Activated T-cell treated with anti-CD3 and anti-CD28 coated beads, Interleukin-2, amount 50 U/mL, for 1 hour (primary cell): ENCODE measurements at places on chromosomes 3 and 15.

DNA sequence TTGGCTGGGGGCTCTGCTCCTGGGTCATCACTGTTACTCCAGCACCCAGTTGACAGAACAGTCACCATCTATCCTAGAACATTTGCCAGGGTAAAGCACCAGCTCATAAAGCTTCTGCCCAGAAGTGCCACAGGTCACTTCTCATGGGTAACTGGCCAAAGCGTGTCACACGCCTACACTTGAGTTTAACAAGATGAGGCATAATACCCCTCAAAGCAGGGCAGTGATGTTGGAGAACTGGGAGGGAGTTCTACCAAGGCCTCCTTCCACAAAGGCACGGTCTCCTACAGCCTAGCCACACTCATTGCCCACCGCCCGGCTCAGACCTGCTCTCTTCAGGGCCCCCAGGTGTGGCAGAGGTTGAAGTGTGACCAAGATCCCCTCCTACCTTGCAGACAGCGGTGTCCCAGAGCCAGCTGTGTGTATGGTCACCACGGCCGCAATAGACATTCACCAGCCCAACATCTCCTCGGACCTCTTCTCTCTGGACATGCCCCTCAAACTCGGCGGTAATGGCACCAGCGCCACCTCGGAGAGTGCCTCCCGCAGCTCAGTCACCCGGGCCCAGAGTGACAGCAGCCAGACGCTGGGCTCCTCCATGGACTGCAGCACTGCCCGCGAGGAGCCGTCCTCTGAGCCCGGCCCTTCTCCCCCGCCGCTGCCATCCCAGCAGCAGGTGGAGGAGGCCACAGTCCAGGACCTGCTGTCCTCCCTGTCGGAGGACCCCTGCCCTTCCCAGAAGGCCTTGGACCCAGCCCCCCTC is 107.7 kb downstream of the ETFA start:
- no peak for DNase-seq

DNA sequence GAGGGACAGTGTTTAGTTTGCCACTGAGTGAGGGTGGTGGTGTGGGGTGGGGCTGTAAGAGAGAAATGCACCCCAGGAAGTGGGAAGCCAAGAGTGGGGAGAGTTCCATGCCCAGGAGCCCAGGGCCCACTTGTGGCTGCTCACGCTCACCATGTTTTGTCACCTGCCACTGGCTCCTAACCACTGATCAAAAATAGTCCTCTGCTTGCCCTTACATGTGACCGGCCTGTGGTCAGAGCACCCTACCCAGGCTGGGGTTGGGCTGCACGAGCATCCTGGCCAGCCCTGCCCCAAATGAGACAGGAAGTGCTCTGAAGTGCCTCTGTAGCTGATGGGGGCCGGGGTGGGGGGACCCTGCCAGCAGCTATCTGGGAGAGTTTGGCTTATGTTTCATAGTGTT is 216.3 kb downstream of the RPLP1 start:
- DNase-seq = no peak

DNA sequence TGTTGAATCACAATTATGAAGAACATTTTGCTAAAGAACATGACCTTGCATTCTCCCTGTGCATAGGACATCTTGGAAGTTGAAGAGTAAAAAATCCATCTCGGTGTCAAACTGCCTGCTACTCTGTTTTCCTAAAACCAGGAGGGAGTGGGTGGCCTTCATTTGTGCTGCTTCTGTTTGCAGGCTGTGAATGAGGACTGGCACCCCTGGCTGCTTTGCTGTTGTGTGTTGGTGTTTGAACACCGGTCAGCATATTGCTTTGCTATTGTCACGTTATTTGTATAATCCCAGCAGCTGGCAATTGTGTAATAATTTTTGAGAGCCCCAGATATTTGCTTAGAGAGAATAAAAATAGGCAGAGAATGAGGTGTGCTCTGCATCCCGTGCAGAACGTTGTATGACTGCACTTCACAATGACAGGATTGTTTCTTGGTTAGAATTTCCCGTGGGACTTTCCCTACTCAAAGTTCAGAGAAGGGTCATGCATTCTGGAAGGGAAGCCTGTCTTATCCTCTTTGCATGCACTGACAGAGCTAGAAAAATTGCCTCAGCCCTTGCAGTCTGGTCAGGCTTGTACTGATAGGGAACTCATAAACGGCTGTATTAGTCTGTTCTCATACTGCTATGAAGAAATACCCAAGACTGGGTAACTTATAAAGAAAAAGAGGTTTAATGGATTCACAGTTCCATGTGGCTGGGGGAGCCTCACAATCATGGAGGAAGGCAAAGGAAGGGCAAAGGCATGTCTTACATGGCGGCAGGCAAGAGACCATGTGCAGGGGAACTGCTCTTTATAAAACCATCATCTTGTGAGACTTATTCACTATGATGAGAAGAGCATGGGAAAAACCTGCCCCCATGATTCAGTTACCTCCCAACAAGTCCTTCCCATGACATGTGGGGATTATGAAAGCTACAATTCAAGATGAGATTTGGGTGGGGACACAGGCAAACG is 16.3 kb downstream of the SV2B start:
- no peak for DNase-seq

GRCh38 chr3:25854214-25854613 is 64.3 kb downstream of the OXSM start:
- DNase-seq = no peak

DNA sequence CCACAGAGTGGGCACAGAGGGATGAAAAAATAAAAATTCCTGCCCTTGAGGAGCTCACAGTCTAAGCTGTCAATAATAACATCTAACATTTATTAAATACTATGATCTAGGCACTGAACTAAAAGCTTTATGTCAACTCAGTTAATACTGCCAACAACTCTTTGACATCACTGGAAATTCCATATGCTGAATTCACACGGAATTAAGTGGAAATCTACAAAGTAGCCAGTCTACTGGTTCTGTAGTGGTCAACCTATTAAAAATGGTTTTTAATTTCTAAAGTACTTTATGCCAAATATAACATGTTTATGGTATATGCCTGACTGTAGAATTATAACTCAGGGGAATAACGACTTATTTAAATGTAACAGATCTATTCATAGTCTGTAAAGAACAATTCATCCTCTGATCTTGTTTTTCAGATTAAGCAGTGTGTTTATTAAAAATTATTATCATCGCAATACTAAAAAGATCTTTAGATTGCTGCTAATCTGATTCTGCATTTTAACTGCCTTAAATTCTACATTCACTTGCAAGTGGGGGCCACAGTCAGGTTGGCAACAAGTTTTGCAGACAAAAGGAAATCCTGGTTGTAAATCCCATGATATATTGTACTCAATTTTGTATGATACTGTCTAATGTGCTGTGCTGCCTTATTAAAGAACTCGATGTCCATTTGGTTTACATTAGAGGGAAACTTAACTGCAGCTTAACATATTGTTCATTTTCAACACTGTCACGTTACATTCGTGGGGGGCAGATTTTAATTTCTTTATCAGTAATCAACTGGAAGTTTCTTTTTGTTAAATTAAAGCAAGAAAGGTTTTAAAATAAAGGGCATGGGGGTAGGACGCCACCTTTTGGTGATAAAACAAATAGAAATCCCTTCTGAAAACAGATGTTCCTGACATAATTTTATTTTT is 2.6 kb upstream of the FOXP1 start:
- no peak for DNase-seq

- DNase-seq = no peak
These were observed 151.5 kb upstream of the BHLHE40 start for GRCh38 chr3:4827767-4828166.

DNA sequence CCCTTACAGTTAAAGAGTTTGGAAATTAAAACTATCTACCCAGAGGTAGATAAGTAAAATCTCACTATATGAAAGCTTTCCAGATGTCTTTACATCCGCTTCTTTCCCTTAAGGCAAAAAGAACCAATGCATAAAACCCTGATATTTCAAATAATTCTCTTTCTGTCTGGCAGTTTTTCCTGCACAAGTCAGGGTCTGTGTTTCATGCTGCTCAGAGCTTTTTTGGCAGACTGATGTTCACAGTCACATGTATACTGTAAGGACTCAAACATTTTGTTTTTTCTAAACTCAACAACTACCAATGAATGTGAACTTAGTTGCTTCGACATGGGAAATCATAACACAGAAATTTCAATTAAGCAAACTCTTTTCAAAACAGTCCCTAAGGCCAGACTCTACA is 988.4 kb downstream of the EPHA3 start:
- DNase-seq = no peak

DNA sequence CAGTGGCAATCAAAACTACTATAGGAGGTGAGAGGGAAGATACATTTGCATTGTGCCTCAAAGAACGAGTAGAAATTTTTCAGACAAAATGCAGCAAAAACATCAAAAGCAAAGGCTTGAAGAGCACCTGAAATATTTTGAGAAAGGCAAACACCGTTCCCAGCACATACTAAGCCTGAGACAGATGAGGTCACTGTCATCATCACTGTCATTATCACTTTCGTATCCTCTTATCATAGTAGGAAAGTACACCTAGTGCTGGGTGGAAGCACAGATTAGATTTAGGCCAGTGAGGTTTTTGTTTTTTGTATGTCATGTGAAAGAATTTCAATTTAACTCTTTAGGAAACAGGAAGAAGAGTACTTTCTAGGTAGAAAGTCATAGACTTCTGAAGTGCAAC is 222.0 kb downstream of the GABRB3 start:
- DNase-seq = no peak

DNA sequence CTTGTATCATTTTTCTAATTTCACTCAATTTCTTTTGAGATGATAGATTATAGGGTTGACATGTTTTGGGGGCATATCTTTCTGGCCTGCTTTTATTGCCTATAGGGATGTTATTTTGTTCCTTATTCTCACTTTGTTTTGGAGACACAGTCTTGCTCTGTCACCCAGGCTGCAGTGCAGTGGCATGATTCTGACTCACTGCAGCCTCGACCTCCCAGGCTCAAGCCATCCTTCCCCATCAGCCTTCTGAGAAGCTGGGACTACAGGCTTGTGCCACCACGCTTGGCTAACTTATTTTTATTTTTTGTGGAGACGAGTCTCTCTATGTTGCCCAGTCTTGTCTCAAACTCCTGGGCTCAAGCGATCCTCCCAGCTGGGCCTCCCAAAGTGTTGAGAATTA is 72.8 kb upstream of the FAN1 start:
- DNase-seq = no peak

GRCh38 chr3:121111914-121112612 is 204.1 kb downstream of the STXBP5L start:
- no peak for DNase-seq

DNA sequence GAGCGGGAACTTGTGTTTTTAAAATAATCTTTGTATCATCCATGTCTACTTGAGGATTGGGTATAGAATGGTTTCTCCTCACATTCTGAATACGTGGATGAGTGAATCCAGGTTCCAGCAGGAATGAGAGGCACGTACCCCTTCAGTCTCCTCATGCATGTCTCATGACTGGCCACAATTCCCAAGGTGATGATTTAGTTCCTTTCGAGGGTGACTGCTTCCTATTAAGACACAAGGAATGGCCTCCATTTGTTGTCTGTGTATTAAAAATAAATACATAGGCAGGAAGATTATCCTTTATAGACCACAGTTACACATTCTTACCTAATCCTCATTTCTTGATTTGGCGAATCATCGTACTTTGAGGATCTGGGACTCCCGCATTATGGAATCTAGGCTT is 217.0 kb upstream of the LRIG1 start:
- DNase-seq = no peak

GRCh38 chr15:42385980-42386700 is 26.8 kb downstream of the CAPN3 start:
- no peak for DNase-seq

DNA sequence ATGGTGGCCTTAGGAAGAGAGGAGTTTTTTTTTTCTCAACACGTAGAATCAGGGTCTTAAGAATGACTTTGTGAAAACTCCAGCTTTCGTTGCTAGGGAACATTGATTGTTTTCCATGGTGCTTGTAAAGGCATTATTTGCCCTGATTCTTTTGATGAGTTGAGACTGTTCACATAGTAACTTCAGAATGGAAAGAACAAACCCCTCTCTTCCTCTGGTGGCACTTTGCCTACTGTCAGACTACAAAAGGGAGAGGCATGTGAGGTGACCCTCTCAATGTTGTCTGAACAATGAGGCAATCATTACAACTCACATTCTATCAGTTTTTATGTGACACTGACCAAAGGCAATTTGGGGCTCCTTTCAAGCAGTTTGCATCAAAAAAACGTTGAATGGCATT is 477.8 kb downstream of the FGF12 start:
- no peak for DNase-seq

DNA sequence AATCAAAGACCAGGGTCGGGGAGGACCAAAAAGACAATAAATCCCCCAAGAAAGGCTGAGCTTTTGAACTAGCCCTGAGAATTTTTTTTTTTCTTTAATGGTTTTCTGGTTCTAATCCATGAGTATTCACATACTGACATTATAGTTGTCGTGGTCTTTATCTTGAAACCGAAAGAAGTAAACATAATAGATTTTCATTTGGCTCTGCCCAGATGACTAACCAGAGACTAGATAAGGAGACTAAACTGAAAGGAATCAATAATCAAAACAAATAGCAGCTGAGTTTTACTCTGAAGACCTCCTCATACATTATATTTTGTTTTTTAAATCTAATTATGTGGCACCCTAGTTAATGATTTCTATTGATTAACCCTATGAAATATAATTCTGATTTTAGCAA is 381.4 kb downstream of the CNTN3 start:
- DNase-seq = no peak

GRCh38 chr15:80974914-80975313 is 14.7 kb downstream of the MESD start:
- no peak for DNase-seq

DNA sequence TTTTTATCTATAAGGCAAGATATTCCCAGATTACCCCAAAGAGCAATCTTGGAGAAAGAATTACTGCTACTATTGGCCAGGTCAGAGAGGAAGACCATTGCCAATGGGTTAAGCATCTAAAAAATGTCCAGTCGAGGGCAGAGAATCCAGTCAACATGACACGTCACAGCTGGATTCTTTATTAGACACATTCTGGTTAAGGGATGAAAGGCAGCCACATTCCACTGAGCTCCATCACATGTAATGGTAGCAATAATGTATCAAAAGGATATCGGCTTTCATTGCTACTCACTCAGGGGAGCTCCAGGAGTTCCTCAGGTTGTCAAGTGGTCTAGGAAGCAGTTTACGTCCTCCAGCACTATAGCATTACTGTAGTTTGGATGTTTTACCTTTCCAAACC is 421.1 kb downstream of the PLOD2 start:
- no peak for DNase-seq

- DNase-seq = no peak
These were observed 997.6 kb downstream of the MCTP2 start for GRCh38 chr15:95228856-95229555.

DNA sequence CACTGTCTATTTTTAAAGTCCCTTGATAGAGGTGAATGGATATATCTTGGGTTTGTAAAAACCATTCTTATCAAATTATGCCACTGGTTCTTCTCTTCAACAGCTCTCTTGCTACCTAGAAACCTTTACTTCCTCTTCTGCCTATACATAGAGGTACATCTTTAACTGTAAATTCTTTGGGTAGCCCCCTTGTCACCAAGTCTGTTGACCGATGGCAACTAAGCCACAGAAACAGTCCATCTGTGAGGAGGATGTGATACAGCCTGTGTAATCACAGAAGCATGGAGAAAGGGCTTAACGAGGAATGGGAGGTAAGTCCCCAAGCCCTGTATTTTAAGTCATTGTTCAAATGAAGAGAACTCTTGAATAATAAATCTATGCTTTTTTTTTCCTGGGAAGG is 246.5 kb upstream of the MDFIC2 start:
- no peak for DNase-seq
